HL-60 (cell line): ENCODE measurements at places on chromosomes 4 and X.

DNA sequence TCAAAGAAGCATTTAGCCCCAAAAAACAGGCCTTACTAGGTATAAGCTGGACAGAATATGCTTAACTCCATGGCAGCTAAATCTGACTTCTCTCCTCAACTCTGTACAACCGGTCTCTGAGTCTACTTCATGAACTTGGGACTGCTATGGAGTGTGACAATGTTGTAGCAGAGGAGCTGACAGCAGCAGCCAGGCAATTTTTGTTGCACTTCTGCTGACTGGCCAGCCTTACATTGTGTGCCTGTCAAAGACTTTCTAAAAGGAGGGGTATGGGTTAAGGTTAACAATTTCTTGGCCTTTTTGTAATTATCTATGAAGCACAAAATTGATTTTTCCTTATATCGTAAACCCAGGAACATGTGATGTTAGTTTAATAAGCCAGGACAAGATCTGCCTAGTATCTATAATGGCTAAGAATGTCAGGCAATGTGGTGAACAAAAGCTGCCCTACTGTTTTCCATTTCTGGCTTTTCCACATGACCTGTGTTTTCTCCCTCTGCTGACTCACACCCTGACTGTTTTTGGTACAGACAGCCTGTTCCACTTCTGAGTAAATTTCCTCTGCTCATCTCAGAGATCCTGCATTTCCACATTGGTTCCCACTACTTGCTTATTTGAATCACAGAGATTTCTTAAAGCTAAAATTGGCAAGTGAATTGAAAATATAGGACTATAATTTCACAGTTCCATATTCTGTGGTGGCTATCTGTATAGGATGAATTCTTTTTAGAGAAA is 9.3 kb downstream of the NOX1 start:
- DNase-seq = no peak

DNA sequence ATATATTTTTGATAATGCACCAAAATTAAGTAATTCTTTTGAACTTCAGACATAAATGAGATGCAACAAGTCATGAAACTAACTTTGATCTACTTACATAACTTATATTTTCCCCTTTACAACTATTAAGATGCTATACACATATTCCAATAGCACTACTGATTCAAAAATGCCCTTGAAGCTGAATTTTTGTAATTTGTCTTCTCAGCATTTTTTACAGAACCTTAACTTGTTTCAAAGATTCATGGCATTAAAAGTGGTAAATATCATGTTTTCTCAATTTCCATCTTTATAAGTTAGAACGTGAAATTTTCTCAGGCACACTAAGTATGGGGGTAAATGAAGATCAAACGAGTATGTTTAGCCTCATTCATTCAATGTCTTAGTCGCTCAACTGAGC is 460.0 kb upstream of the FAM241A start:
- DNase-seq = no peak

DNA sequence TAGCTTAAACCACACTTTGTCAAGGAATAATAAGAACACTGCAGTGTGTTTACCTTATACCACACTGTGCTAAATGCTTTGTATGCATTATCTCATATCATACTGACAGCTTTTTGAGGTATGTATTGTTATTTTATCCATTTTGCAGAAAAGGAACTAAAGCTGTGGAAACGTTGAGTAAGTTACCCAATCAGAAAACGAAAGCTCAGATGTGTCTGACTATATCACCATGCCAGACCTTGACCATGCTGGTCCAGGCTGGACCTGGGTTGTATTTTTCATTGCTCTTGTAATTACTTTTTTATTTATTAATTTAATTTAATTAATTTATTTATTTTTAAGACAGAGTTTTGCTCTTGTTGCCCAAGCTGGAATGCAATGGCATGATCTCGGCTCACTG is 2.1 kb downstream of the HSD17B11 start:
- DNase-seq = no peak

- no peak for DNase-seq
Observed at GRCh38 chr4:33626221-33626620, 2618.1 kb downstream of the ARAP2 start.

DNA sequence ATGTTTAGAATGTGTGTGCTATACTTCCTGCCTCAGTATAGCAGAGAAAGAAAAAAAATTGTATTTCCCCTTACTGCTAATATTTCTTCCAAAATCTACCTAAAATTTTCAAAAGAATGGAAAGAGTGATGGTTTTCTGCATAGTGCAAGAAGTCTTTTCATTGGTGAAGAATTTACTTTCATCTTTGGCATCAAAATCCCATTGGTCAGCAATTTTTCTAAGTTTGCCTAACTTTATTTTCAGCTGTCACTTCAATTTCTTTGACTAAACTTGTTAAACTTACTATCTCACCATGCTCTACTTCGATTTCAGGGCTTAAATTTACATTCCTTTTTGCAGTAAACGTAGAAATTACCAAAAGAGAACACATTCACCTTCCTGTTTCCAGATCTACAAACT is 44.5 kb upstream of the MAGEB2 start:
- no peak for DNase-seq

DNA sequence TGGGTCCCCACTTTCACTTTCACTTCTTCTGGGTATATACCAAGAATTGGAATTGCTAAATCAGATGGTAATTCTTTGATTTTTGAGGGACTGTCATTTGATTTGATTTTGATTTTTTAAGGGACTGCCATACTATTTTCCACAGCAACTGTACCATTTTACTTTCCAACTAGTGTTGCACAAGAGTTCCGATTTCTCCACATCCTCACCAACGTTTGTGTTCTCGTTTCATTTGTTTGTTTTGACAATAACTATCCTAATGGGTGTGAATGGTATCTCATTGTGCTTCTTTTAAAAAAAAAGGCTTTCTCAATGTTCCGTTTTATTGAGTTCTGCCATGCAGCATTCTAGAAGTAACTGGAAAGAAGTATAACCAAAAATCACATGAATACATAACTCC is 62.6 kb downstream of the C4orf46 start:
- peak; percentile 19 for DNase-seq

GRCh38 chrX:134482371-134482770 is 22.4 kb downstream of the HPRT1 start:
- DNase-seq = peak; percentile 55

DNA sequence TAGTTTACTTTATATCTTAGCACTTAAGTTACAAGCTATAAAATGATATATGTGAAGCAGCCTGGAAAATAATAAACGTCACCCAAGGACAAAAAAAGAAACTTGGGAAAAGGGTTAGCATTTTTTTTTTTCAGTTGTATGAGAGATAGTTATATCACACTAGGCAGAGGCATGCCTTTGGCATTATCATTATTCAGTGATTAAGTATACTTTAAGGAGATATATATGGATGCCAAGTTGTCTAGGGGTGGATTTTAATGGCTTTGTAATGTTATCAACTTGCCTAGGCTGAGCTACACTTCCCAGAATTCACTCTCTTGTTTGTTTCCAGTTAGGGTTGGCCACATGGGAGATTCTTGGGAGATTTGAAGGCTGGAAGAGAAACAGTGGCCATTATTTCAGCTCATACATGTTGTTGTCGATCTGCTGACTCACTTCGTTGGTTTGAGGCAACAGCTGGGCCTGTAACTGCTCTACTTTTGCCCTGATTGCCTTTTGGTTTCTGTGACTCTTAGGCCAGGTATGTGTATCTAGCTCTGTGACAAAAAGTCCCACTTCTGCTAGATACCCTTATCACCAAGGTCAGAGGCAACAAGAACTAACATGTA is 11.5 kb upstream of the SRPX start:
- DNase-seq = no peak

DNA sequence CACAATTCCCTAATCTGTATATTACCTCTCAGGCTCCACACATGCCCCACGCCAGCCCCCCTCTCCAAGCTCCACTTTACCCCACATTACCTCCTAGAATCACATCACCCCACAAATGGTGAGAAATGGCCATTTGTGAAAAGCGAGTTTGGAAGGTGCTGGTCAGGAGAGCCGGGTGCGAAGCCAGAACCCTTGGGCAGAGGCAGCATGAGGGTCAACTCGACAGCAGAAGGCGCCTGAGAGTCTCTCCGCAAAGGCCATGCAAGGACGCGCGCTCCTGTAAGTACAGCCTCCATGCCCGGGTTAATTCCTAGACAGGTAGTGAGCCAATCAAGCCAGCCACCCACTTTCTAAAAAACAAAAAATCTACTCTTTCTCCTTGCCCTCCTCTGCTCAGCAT is 42.4 kb downstream of the RHOXF2 start:
- no peak for DNase-seq
